ENCODE measurements at places on chromosomes 6 and 20.
A peak's percentile ranks its signal among the peaks of the same experiment; 100 is the strongest.

DNA sequence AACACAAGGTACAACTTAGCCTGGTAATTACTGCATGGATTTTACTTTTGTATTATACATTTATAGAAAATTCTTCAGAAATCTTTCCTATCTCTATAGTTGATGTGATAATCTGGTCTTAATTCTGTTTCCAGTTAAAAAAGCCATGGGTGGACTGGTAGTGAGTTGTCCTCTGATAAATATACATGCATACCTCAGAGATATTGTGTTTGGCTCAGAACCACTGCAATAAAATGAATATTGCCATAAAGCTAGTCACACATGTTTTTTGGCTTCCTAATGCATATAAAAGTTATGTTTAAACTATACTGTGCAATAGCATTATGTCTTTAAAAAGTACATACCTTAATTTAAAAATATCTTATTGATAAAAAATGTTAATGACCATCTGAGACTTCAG is 708.6 kb upstream of the MARCKS start:
- DNase-seq: no peak

GRCh38 chr6:135880066-135880972 is 28.8 kb downstream of the PDE7B start:
- peak; percentile 35 for DNase-seq

GRCh38 chr20:19644085-19644484 is 114.0 kb upstream of the RIN2 start:
- no peak for DNase-seq

DNA sequence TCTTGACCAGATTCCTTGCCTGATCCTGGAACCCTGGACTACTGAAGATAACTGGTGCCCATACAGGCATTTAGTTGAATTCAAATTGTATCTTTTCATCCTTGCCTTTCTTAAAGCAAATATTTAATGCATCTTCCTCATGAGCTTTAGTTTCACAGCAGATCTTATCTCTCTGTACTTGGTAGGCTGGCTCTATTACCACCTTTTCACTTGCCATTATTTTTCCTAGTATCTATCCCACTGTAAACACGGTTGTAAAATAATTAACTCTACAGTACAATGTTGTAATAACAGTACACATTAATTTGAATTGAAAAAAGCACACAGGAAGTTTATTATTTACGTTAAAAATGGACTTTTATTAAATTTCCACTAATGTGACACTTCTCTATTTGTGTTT is 1286.9 kb downstream of the GRIK2 start:
- no peak for DNase-seq

DNA sequence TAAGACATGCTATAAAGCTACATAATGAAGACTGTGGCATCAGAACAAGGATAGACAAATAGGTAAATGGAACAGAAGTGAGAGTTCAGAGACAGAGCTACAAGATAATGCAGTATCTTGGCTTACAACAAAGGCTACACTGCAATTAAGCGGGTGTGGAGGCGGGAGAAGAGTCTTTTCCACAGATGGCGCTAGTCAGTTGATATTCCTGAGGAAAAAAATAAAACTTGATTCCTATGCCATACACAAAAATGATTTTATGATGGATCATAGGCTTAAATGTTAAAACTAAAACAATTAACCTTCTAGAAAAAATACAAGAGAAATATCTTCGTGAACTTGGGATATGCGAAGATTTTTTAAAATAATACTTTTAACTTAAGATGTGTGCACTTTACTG is 31.0 kb downstream of the RIN2 start:
- no peak for DNase-seq

- no peak for DNase-seq
These were observed 351.2 kb downstream of the CDC5L start for GRCh38 chr6:44738601-44739146.

DNA sequence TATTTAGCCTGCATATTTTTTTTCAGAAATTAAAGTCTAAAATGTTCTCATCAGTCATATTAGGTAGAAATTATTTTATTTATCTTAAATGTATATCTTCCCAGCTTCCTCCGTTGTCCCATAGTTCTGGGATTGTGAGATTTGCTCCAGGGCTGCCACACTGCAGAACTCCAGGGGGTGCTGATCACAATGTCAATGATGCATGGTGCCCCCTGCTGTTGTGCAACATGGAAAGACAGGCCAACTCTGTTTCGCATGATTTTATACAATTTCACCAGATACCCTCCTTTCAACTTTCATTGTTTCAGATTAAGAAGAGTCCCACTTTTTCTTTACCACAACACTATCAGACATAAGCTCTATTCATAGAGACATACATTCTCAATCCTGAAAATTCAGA is 35.9 kb downstream of the ID4 start:
- DNase-seq: no peak

DNA sequence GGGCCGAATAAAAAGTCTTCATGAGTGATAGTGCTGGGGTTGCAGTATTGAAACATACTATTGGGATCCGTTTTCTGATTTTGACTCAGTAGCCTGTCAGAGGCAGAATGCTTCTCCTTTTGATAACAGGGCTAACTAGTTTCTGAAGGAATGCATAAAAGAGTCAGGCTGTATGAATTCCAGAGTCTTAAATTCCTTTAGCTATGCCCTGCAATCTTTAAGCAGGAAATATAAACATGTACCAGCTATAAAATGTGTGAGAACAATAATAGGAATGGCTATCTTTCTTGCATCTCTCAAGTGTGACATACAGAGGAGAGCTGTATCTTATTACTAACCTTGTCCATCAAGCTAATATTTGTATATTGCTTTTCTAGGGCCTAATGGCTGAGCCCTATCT is 917.1 kb downstream of the KIF16B start:
- DNase-seq: no peak

DNA sequence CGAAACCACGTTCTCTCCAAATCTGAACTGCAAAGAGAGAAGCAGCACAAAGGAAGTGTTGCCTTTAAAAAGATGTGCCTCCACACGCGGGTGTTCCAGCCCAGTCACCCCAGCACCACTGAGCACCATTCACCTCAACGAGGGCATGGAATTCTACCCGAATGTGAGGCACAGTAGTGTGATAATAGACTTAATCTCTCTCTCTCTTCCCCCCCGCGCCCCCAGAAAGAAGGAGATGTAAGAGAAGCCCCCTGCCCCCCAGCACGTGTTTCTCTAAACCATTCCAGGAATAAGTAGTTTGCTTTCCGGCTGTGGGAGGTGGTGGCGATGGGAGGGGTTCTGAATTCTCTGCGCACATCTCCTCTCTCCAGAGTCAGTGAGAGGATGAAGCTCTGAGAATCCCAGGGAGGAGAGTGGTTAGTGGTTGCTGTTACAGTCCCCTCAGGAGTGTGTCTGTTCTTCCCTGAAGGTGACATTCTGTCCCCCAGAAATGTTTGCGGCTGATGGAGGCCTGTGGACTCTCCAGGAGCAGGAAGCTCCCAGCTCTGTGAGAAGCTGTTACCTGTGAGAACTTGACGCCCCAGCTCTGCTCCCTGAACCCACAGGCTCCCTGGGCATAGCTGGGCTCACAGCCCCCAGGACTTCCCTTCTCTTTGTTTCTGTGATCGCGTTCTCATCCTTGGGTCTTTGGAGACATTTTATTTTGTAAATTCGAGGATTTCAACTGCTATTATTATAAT is 23.5 kb upstream of the IRF4 start:
- no peak for DNase-seq

GRCh38 chr20:46592580-46593362 is 42.3 kb upstream of the OCSTAMP start:
- DNase-seq: no peak

All from stimulated activated CD8-positive, alpha-beta memory T cell treated with anti-CD3 and anti-CD28 coated beads, Interleukin-7, amount 100 ng/mL, for 1 hour (primary cell).